ENCODE measurements at places on chromosomes 3 and 15. TPM values are rescaled to one million over a fixed set of nuclear protein-coding genes. Genes with fewer than 3 reads are reported as not detected.
A peak's percentile ranks its signal among the peaks of the same experiment; 100 is the strongest.

The GUCA1C gene
- total RNA-seq, result not detected

The FBXO22 gene
- 95.7 TPM for total RNA-seq

The CD86 gene
- 0.25 TPM for total RNA-seq

The C3orf49 gene
- not detected for total RNA-seq

- no peak for DNase-seq
These were observed 420.5 kb upstream of the WNT5A start for GRCh38 chr3:55907616-55908015.

DNA sequence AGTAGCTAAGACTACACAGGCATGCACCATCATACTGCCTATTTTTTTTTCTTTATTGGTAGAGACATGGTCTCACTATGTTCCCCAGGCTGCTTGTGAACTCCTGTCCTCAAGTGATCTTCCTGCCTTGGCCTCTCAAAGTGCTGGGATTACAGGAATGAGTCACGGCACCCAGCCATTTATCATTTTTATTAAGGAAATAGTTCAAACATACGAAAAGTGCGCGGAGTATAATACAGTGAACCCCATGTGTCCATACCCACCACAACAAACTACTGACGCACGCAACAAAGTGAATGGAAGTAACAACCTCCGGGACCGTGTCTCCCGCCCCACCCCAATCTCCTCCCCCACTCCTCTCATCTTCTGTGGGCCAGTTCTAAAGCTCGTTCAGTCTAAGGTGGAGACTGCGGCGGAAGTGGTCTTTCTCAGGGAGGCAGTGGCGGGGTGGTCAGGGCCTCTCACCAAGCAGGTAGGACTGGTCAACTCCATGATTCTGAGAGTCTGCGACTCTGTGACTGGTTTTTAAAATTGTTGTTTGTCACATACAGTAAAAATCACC is 42.1 kb downstream of the DNAJB8 start:
- no peak for DNase-seq

- DNase-seq, result peak; percentile 53
These were observed 204.1 kb downstream of the WNT5A start for GRCh38 chr3:55282994-55283393.

- no peak for DNase-seq
These were observed 142.8 kb downstream of the IGF1R start for GRCh38 chr15:98791046-98791701.

- peak; percentile 28 for DNase-seq
These were observed 43.8 kb downstream of the ADAMTS7 start for GRCh38 chr15:78767331-78767951.

DNA sequence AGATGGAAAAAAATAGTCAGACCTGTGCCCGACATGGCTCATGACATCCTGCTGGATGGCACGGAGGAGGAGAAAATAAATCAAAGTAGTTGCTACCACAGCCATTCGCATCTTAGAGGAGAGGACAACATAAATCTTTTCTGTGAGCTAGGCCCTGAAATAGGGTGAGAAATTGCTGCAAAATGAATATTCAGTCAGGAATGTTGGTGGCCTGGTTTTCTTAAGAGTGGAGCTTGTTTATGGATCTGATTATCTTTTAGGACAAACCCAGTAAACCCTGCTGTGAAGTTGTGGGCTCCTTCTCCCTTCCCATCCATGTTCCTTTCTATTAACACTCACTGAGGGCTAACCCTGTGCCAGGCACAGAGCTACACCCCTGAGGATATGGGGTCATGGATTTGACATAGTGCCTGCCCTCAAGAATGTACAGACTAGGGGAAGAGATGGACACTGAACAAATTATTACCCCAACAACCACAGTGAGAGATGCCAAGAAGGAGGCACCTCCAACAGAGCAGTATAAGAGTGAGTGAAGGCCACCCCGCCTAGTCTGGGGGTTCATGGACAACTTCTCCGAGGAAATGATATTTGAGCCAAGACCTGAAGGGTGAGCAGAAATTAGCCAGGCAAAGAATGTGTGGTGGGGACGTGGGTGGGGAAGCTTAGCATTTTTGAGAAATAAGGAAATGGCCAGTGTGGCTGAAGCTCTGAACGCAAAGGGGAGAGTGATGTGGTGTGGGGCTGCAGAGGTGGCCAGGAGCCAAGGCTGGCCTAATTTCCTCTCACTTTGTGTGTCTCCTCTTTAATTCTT is 68.9 kb upstream of the ARL8B start:
- no peak for DNase-seq

DNA sequence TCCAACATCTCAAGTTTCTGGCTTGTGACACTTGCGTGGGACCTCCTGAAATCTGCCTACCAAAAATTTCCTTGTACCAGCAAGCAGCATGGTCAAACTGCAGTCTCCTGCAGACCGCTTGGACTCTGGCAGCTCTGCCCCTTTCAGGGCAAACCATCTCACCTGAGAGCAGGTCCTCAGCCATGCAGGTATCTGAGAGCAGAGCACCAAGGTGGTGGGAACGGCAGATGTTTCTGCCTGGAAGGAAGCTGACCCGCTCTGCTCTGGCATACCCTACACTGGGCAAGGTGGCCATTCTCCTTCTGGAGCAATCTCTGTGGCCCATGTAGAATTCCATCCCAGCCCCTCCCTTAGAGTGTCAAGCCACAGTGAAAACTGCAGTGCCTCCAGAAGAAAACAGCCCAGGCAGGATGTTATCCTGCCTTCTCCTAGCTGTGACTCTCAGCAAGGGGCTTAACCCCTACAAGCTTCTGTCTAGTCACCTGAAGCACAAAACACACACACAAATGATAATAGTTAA is 21.6 kb downstream of the MESD start:
- DNase-seq, result no peak

- no peak for DNase-seq
These were observed 264.3 kb upstream of the ARHGEF26 start for GRCh38 chr3:153856932-153857331.

Measured in WTC11 (cell line).